Smooth muscle cell of the brain vasculature (primary cell): ENCODE measurements at places on chromosomes 16 and 17.

- peak; percentile 70 for DNase-seq
Observed at GRCh38 chr17:51121620-51122472, 1.2 kb upstream of the SPAG9 start.

DNA sequence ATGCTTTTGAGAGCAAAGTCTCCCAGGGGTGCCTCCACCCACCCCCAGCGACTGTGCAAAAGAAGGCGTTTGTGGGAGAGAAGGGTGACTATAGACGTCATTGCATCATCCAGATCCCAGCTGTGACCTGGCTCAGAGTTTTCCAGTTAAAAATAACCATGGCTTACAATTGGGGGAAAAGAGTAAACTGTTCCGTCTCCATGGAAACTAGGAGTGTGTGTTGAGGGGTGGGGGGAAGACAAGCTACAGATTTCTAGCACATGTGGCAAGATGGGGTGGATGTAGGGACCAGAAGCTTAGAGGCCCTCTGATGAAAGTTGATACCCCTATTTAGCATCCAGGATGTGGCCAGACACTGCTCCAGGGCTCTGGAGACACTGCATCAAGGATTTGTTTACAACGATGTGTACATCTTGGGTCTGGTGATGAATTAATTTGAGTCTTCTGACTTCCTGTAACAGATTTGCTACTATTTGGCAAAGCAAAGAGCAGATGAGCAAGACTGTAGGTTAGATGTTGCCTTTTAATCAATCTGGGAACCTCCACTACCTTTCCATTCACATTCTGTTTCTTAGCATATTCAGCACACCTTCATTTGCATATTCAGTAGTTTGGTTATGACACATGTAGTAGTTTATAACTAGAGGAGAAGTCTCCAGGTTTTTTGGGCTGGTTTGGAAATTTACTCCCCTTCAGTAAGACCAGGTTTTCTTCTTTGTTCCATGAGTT, 6.2 kb upstream of the DUSP14 start:
- no peak for DNase-seq

- no peak for DNase-seq
Observed at GRCh38 chr17:69188064-69188463, 40.6 kb downstream of the ABCA10 start.

- DNase-seq: no peak
Observed at GRCh38 chr17:18006495-18007239, 32.3 kb downstream of the ATPAF2 start.

DNA sequence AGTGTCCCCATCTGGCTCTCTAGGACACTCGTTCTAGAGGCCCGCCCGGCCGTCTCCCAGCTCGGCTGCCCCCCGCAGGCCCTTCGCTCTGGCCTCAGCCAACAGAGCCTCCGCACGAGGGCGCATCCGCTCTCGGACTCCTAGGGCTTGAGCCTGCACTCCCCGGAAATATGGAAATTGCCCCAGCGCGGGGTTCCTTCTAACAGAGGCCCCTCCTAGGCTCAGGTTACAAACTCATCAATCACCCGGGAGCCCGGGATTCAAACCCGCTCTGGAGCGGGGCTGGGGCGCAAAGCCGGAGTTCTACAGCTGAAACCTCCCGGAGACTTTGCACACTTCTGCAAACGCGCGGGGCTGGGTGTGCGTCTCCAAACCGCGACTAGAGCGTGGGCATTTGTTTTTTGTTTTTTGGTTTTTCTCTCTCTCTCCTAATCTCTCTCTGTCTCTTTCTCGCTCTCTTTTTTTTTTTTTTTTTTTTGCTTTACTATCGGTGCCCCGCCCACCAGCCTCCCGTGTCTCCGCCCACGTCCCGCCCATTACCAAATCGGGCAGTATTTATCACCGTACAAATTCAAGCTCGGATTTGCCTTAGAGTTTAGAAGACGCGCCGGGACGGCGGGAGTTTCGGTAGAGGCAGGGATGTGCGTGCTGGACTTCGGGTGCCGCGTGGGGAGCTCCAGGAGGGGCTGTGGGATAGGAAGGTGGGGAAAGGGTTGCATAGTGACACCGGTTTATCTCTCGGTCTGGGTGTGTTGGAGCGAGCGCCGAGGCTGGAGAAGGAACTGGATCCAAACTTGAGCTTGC, 2.4 kb upstream of the FOXL1 start:
- DNase-seq: peak; percentile 82

- no peak for DNase-seq
Observed at GRCh38 chr17:81608082-81608481, 28.8 kb downstream of the NPLOC4 start.

GRCh38 chr17:5201011-5201410, 9.3 kb upstream of the ZNF594 start:
- no peak for DNase-seq

- DNase-seq: no peak
Observed at GRCh38 chr17:69336580-69336979, 9.6 kb upstream of the ABCA5 start.

DNA sequence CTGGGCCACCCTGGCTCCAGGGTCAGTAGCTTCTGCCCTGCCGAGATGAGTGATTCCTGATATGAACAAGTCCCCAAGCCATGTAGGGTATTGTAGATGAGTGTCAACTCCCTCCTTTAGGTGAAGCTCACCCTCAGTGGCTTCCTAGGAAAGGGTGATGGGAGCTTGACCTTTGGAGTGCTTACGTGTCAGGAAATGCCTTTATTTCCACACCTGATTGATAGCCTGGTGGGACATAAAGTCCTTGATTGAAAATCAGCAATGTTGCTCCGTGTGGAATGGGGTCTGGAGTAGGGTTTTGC, 58.4 kb downstream of the USP43 start:
- DNase-seq: no peak

- no peak for DNase-seq
Observed at GRCh38 chr17:46898860-46899259, 24.1 kb upstream of the GOSR2 start.

- DNase-seq: no peak
Observed at GRCh38 chr16:11334831-11335404, 10.3 kb upstream of the RMI2 start.

GRCh38 chr16:7405166-7405565, 72.5 kb downstream of the RBFOX1 start:
- no peak for DNase-seq
